Upper lobe of left lung (tissue), 6 donors: ENCODE measurements at places on chromosomes 5 and 9.

- DNase-seq: no peak
Measured at GRCh38 chr9:34253460-34253837, 74.6 kb downstream of the UBAP1 start.

DNA sequence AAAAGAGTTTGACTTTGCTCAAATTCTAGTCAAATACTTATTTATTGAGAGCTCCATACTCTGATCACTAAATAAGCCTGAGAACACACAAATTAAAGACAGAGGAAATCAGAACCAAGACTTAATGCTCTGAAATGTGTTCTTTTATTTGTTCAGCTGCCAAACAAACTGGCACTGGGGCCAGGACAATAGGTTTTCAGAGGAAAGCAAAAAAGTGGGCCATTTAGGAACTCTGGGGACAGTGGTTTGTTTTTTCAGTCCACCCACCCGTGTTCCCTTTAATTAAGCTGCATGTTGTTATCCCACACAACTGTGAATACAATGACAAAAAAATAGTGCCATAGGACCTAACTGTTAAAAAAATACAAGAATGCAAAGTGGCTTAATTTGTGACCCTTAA is 95.4 kb upstream of the RETREG1 start:
- no peak for DNase-seq

DNA sequence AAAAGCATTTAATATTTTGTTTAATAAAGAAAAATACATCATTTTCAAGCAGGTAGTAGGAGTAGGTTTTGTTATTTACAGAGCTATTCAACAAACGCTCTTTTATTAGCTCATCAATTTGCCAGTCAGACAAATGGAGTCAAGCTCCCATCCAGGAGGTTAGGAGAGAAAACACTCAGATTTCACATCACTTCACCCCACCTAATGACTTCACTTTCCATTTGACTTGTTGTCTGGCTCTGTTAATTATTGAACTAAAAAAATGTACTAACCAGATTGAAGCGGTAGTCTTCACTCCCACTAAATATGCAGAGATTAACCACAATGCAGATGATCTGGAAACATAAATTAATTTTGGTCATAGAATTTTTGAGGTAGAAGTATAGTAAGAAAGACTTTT is 193.6 kb upstream of the VCAN start:
- no peak for DNase-seq

- DNase-seq: no peak
Measured at GRCh38 chr5:146339715-146340259, 1.1 kb downstream of the POU4F3 start.

- no peak for DNase-seq
Measured at GRCh38 chr5:178527458-178528307, 62.5 kb downstream of the COL23A1 start.

DNA sequence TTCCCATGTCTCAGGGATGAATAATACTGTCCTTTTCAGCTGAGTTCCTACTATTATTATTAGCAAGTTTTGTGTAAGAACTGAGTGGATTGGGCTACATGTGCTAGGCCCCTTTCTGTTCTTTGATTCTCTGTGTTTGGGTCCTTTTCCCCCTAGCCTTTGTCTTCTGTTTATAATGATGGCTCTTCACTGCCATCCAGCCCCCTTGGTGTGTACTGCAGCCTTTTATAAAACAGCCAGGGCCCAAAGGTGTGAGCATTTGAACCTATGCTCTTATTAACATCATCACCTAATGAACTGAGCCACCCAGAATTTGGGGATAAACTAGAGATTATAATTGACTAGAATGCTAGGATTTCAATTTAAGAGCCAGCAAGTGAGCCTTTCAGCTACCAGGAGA is 52.6 kb downstream of the PLAC8L1 start:
- DNase-seq: no peak

DNA sequence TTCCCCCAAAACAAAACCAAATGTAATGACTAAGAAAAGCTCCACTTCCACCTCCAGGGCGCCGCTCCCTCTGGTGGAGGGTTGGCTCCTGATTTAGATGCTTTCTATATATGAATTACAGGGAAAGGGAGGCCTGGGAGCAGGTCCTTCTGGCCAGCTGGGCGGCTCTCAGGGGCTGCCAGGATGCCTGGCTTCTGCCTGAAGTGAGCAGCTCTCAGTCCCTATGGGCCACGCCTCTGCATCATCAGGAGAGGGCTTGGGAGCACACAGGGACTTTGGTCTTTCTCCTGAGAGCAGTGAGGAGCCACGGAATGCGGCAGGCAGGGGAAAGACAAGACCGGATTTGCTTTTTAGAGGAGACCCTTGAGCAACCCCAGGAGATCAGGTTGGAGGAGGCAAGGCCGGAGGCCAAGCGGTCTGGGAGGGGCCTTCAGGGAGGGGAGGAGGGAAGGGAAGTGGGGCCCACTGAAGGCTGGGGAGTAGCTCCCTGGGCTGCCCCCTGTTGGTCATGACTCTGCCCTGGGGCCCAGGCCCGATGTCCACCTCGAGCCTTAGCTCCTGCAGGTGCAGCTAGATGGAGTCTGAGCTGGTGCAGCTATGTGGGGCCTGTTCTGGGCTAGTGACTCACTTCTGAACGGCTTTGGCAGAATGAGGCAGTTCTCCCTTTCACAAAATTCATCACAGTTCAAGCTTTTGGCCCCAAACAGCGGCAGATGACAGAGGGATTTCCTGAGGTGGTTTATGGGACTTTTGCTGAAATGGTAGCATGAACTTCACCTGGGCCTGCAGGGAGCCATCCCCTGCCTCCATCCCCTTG is 11.3 kb upstream of the GRHPR start:
- no peak for DNase-seq
